Astrocyte of the hippocampus (primary cell): ENCODE measurements at places on chromosomes 3 and 15.

- peak; percentile 67 for DNase-seq
Observed at GRCh38 chr3:139937674-139938279, 2.8 kb downstream of the CLSTN2 start.

DNA sequence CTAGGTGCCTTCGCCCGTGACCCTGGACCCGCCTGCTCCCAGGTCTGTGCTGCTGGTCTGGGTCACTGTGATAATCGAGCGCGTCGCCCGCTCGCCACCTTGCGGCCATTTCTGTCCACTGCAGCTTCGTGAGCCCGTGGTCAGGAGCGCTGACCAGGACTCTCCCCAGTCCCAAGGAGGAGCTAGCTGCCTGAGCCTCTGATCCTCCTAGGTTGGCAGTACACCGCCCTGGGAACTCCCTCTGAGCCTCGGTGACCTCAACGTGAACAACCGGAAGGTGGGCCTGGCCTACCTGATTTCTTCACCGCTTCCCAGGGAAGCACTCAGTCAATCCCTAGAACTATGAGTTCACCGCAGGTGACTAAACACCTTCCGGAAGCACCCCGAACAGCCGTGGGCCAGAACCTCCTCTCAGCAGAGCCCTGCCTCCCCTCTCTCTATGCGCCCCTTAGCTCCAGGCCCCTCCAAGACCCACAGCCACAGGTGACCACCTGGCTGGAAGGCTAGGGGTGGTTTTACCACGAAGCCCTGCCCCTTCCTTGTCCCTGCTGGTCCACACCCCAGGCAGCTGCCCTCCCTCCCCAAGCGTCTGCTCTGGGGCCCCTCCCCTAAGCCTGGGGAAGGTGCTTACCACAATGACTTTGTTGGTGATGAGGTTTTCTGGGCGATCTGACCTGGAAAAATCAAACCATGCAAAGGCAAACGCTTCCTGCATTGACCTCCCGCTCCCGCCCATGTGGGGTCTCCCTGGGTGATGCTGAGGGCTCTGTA lies 9.7 kb downstream of the PLA2G4D start:
- peak; percentile 85 for DNase-seq

DNA sequence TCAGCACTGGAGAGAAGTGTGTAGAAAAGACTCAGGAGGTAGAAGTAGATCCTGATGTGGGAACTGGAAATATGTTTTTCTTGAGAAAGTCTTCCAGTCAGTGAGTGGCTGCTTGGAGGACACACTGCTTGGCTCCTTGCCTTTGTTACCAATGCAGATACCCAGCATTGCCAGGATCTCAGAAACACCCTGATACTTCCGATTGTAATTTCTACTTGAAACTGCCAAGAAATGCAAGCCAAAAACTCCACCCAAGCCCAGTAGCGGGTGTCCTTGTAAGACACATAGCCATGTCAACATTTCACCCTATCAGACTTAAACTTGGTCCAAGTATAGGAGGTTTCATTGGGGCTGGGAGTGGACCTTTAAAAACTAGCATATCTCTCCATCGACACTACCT lies 141.8 kb downstream of the ALDH1A2 start:
- DNase-seq = no peak

DNA sequence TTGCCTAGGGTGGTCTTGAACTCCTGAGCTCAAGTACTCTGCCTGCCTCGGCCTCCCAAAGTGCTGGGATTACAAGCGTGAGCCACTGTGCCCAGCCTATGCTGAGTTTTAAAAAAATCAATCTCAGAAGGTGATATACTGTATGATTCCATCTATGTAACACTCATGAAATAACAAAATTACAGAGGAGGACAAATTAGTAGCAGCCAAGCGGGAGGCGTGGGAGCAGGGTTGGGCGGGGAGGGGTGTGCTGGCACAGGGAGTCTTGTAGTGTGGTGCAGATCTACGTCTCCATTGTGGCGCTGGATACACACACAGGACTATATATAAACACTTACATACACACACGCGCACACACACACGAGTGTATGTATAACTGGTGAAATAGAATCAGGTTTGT lies 80.6 kb upstream of the LINGO1 start:
- DNase-seq = no peak

GRCh38 chr3:14633819-14634424 lies 17.6 kb upstream of the CCDC174 start:
- DNase-seq = peak; percentile 41

DNA sequence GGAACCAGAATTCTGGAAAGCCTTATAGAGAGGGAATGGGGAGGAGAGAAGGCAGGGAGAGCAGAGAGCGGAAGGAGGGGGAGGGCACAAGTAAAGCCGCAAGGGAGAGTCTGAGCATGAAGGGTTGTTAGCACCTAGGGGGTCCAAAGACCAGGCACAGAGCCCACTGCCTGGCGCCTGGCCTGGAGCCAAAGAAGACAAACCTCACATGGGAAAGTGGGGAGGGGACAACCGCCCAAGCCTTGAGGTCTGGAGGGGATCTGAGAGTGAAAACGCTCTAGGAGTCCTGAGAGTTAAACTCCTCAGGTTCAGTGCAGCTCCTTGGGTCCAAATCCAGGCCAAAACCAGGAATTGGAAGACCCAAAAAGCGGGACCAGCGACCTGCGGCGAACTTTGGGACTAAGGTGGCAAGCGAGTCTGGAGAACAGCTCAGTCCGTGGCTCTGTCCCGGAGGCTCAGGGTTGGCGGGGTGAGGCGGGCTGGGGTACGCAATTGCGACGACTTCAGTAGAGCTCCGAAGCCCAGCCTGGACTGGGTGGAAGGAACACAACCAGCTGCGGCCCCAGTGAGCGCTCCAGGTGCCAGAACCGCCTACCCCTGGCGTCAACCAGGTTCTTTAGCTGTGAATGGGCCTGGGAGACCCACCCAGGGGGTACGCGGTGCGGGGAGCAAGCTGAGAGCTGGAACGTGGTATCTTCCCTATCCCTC lies 807 bp upstream of the INAFM2 start:
- peak; percentile 77 for DNase-seq

- no peak for DNase-seq
Observed at GRCh38 chr3:57230006-57230405, 2.5 kb downstream of the APPL1 start.

DNA sequence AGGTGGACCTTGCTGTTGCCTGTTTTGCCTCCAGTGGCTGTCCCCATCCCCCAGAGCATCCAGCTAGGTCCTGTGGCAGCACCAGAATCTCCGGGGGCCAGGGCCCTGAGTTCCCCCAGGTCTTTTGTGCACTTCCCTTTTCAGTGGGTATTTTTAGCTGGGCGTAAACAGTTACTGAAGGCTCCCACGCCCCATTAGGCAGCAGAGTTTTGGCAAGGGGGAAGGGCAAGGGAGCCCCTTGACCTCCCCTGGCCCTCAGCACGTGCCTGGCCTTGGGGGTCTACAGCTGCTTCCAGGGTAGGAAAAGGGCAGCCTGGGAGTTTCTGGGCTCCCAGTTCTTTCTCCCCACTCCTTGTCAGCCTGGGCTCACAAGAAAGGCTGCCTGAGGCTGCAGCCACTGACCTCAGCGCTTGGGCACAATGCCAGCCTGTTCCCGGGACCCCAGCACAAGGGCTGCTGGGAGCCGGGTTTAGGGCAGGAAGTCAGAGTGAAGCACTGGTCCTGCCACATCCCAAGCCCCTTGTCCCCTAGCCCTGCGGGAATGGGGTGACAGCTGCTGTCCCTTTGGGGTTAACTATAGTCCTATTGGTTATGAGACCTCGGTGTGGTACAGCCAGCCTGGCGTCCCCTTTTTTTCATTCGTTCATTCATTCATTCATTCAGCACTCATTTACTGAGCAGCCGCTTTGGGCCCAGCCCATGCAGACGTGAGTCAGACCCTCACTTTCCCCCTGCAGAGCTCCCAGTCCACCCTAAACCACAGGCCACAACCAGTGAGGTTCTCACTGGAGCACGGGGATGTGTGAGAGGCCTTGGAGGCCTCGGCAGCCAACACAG lies 8.4 kb downstream of the CSK start:
- DNase-seq = peak; percentile 94

DNA sequence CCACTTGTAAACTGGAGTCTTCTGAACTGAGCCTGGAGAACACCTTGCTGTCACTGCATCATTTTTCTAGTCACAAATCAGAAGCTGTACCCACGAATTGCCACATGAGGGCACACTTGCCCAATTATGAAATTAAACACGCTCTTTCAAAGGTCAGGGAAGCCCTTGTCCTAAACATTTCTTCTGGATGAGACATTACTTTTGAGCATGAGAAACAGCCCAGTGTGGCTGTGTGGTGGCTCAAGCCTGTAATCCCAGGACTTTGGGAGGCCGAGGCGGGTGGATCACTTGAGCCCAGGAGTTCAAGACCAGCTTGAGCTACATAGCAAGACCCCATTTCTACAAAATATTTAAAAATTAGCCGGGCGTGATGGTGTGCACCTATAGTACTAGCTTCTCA lies 27.5 kb upstream of the CFAP161 start:
- DNase-seq = peak; percentile 77

- peak; percentile 24 for DNase-seq
Observed at GRCh38 chr3:69144631-69145245, 22.3 kb upstream of the LMOD3 start.

DNA sequence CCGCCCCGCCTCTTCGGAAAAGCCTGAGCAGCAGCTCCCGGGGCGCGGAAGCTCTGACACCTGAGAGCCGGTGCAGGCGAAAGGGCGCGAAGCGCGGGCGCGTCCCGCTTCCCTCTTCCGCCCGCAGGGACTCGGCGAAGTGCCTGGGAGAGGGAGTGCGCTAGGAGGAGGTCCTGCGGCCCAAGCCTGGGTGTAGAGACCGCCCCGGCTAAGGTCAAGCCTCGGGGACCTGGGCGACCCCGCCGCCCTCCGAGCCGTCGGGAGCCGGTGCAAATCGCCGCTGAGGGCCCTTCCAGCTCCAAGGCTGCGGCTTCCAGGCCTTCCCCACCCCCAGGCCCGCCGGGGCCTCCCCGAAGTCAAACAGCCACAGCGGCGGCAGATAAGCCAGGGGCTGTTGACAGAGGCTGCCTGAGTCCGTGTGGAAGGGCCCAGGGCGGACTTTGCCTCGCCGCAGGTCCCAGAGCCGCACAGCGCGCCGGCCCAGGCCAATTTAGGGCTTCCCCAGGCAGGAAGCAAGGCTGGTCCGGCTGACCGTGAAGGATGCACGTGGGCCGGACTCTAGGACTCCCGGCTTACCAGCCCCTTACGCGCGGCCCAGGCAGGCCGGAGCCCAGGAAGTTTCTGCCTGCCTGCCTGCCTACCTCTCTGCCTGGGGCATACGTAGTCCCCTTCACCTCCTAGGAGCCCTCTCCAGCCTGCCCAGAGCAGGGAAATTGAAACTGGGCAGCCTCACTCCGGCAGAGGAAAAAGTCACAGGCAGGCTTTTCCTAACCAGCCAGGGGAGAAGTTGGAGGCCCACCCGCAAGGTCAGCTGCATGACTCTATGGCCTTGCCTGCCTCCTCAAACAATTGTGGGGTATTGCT lies 2.3 kb downstream of the ITPKA start:
- peak; percentile 20 for DNase-seq

DNA sequence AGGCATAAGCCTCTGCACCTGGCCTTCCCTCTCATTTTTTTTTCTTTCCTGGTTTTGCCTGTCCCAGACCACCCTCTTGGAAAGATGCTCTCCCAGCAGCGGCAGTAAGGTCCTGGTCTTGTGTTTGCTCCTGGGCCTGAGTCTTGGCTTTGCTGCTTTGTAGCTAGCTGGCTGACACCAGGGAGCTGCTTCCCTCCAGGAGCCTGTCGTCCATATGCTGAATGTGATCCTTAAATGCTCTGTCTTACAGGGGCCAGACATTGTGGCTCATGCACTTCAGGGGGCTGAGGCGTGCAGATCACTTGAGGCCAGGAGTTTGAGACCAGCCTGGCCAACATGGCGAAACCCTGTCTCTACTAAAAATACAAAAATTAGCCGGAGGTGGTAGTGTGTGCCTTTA lies 17.2 kb downstream of the FLNB start:
- no peak for DNase-seq

- no peak for DNase-seq
Observed at GRCh38 chr3:182485301-182485700, 308.0 kb upstream of the ATP11B start.

DNA sequence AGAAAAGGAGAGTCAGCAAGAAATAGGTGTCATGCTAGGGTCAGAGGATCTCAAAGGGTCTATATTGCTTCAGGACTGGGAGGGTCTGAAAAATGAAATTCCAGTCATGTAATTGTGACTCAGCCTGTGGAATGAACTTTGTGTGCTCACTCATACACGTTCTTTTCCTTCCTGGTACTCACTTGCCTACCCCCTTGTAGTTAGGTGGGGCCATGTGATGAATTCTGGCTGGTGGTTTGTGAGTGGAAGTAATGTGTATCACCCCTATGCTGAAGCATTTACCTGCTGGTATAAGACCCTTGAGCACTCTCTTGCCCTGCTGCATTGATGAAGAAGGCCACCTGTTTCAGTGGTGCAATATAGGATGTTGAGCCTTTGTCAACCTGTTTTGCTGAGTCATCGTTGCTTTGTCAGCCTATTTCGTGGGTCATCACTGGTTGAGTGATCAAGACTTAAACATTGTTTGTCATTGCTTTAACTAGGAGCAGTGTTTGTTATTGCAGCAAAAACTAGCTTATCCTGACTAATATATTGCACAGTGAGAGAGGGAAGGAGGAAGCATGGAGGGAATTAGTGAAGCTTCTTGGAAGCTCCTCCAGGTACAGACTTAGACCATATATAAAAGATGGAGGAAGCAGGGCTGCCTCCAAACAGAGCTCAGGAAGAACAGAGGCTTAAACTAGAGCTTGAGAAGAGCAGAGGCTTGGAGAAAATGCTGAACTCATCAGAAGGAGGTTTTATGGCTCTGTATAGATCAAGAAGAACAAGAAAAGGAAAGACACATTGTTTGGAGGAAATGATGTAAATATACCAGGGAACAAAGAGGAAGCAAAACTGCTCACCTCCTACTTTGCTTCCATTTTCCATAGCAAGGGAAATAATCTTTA lies 28.9 kb downstream of the TLNRD1 start:
- peak; percentile 7 for DNase-seq

- DNase-seq = no peak
Observed at GRCh38 chr15:80342148-80342547, 62.0 kb upstream of the ARNT2 start.

- DNase-seq = no peak
Observed at GRCh38 chr3:111851511-111851954, 7.5 kb upstream of the PHLDB2 start.

- no peak for DNase-seq
Observed at GRCh38 chr3:146246526-146246925, 4.4 kb downstream of the PLSCR4 start.

DNA sequence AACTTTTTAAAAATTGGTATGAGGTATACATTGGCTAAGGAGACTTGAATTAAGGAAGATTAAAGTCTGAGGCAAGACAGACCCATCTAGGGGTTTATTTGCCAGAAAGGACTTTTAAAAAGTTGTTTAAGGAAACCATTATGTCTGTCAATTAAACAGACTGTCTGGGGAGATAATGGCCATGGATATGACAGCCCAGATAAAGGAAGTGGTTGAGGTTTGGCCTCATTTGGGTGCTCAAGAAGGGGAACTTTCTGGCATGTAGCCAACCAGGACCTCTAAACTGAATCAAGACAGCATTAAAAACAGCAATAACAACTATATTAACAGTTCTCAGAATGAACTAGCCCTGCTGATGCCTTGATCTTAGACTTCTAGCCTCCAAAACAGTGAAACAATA lies 9.9 kb upstream of the CD200R1L start:
- no peak for DNase-seq
